ENCODE measurements at places on chromosomes 7 and 10.
A peak's percentile ranks its signal among the peaks of the same experiment; 100 is the strongest.

DNA sequence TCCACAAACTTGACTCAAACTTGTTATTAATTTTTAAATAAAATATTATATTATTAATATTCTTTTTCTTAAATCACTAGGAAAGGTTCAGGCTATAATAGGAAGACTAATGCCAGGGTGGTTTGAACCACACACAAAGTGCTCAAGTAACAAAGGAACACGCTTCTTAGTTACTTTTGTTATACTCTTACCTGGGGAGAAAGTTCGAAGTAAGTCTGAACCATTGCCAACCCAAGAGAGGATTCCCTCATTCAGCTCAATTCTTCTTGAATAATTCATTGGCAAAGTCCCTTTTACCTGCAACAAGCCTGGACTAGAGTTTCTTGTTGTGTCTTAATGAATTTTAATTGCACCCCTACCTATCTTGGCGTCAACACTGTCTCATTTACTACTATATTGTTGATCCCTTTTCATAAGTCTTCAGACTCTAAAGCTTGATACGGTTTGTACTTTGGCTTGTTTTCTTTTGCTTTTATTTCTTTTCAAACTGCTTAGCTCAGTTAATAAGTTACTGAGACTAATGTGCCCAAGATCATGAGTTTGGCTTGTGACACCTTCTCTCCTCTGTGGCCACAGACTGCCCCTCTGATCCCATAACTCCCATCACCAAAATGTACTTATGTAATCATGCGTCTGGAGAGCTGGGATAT, 10.2 kb upstream of the C10orf67 start:
- DNase-seq: no peak

GRCh38 chr7:107684947-107685463, 24.4 kb downstream of the SLC26A4 start:
- DNase-seq: no peak

GRCh38 chr10:79492839-79493238, 19.5 kb upstream of the EIF5AL1 start:
- no peak for DNase-seq

- no peak for DNase-seq
Measured at GRCh38 chr7:1275451-1276381, 43.0 kb downstream of the UNCX start.

GRCh38 chr10:96441322-96441885, 72.3 kb downstream of the TLL2 start:
- no peak for DNase-seq

DNA sequence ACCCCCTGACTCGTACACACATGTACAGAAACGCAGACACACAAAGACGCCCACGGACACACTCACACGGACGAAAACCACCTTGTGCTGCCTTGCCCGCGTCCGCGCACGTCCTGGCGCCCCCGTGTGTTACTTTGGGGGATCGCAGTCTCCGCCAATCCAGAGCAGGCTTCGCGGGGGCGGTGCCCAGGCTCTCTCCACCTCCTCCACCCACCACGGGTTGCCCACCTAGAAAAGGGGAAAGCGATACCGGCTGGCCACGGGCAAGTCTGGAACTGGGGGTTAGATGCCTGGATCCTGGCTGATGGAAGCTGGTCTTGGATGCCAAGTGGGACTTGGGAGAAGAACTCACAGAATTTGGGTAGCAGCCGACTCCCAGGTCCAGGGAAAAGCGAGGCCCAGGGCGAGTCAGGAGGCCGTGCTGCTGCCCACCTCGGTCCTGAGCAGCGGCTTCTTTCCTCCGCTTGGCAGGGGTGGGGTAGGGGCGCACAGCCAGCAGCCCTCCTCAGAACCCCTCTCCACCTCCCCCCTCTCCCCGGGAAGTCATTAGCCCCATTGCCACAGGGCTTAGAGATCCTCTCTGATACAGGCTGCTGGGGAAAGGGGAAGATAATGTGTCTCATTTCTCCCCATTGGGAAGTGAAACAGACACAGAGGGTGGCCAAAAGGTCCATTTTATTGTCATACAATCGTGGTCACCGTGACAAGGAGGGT, 4.6 kb upstream of the VGF start:
- peak; percentile 67 for DNase-seq

DNA sequence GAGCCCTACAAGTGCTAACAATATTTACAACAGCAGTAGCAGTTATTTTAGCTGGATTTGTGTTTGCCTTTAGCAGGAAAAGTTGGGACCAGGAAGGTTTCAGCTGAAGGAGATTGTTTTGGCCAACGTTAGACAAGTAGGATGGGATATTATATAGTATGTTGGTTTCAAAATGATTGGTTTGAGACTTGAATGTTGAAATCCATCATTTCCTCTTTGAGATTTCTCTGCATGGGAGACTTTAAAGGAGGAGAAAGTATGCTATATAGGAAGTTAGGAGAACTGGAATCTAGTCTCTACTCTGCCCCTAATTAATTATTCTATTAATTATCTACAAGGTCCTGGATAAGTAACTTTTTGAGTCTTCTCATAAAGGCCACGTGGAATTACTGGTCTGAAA, 263.8 kb downstream of the PTEN start:
- DNase-seq: no peak

GRCh38 chr10:31745612-31746376, 182.8 kb downstream of the ARHGAP12 start:
- peak; percentile 80 for DNase-seq

GRCh38 chr7:151491859-151492258, 27.8 kb downstream of the RHEB start:
- DNase-seq: peak; percentile 83

GRCh38 chr10:47381427-47382379, 2.4 kb downstream of the ZNF488 start:
- DNase-seq: no peak

DNA sequence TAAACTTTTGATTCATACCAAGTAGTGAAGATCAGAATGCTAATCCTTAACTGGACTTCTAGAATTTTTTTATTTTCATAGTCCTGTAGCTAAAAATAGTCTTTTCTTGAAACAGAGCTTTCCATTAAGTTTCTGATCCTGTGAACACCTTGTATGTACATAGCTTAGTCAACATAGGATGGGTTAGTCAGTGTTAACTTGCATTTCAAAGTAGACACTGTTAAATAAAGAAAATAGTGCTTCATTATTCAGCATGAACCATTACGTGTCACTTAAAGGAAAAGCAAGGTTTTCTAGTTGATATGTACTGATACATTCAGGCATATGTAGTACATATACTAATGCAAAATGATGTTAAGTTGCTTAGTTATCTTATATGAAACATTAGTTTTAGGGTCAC, 7.5 kb upstream of the HDAC9 start:
- DNase-seq: no peak
